CD4-positive, alpha-beta T cell treated with Interleukin-10 for 1 hour (primary cell): ENCODE measurements at places on chromosomes 11 and 22.

- DNase-seq = no peak
These were observed 3.4 kb upstream of the UCP3 start for GRCh38 chr11:74012074-74012809.

DNA sequence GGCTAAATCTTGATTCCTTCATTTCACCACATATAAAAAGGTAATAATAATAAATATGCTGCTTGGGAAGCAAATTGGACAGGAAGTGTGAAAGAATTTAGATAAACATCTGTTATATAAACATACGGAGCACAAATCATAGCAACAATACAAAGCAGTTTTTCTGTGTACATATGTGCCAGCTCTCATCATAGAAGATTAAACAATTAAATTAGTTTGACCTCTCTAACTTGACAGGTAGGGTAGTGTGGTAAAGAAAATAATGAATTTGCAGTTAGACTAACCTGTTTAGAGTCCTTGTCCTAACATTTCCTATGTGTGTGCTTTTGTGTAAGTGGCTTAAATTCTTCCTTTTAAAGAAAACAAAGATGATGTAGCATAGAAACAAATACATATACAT, 995.7 kb upstream of the TENM4 start:
- DNase-seq = no peak

- DNase-seq = no peak
These were observed 29.3 kb downstream of the RRP7A start for GRCh38 chr22:42490243-42490832.

GRCh38 chr11:70712471-70712870, 314.1 kb downstream of the CTTN start:
- no peak for DNase-seq

DNA sequence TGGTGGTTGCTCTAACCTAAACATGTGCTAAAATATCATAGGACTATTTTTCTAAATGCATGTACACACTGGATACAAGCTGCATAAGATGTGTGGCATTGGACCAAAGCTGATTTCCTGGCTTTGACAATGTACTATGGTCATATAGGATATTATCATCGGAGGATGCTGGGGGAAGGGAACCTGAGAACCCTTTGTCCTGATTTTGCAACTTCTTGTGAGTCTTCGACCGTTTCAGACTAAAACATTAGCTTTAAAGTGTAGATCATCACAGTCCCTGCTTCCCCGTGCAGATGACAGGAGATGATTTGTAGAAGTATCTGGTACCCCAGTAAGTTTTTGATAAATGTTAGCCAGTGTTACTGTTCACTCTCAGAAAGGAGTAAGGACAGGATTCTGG, 554.7 kb downstream of the MIAT start:
- no peak for DNase-seq

DNA sequence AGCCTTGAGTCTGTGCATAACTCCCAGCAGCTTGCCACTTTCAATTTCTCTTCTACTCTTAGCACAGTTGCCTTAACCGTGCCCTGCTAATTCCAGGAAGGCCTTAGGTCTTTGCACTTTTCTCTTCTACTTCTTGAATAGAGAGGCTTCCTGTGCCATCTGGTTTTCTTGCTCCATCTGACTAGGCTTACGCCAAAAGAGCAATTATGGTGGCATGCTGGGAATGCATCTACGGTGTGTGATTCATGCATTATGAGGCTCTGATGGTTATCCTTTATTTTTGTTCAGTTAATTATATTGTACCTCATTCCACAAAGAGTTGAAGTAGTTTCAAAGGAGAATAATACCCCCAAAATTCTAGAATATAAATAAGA, 29.4 kb downstream of the SIK2 start:
- DNase-seq = peak; percentile 23

DNA sequence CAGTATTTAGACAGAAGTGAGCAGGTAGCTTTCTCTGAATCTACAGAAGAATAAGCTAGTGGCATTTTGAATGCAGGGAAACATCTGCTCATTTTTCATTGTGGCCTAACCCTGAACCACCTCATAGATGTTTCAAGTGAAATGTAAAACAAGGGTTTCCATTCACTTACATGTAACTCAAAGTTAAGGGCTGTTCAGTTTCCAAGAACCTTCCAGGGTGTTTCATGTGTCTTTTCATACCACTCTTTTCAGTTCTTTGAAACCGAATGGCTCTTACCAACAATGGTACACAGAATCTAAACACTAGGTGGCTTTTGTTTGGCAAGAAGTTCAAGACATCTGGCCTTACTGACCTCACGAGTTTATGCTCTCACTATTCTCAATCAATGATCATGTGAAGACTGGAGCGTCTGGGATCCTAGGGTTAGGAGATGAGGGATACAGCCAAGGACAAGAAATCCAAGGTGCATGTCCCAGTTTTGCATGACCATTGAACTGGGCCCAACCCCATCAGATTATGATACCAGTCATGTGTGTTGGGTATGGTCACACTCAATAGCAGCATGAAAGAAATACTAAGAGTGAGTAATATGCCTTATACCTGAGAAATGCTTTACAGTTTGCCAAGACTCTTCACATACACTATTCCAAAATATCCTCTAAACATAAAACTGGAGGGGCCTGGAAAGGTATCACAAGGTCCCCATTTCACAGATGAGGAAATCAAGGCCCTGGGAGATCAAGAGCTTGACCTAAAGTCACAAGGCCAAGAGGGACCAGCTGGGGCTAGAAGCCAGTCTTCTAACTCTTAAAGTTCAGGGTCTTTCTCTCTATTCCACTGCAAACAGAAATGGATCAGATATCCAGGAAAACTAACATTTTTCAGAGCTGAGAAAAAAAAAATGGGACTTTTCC, 92.7 kb downstream of the ETS1 start:
- DNase-seq = no peak

GRCh38 chr11:102184269-102184987, 74.2 kb downstream of the YAP1 start:
- DNase-seq = no peak

DNA sequence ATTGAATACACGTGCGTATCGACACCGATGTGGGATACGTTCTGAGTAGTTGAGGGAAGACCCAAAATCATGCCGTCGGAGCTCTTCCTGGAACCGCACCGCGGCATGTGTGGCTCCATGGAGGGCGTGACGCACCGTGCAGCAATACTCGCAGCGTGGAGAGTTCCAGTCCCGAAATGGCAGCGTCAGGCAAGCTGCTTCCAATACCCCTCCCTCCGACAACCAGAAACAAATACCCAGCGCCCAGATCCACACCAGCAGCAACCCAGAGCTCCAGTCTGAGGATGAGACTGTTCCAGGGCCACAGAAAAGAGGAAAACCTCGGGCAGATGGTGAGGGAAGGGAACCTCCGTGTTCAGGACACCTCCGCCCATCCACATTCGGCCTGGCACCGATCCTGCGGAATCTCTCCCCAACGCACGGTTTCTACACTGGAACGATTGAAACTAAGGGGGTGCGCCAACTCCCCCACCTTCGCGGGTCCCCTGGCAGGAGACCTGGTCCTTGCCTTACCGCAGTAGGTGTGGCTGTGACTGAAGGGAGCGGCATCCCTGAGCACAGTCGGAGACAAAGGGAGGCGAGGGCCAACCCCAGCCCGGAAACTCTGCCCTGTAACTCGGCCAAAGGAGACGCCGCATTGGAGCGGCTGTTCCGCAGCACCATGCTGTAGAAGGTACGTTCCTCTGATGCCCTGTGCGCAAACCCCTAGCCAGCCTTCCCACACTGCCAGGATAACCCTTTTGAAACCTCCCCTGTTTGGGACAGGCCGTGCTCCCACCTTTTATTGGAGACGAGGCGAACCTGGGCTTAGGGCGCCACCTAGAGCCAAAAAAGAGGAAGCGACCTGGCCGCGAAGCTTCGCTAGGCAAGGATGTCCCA, 28.2 kb downstream of the DBX1 start:
- DNase-seq = peak; percentile 47

GRCh38 chr11:1500466-1501420, 14.2 kb upstream of the MOB2 start:
- no peak for DNase-seq

GRCh38 chr11:3827434-3828186, 13.1 kb downstream of the RHOG start:
- DNase-seq = no peak

GRCh38 chr11:119155733-119156492, 7.1 kb downstream of the ABCG4 start:
- no peak for DNase-seq

DNA sequence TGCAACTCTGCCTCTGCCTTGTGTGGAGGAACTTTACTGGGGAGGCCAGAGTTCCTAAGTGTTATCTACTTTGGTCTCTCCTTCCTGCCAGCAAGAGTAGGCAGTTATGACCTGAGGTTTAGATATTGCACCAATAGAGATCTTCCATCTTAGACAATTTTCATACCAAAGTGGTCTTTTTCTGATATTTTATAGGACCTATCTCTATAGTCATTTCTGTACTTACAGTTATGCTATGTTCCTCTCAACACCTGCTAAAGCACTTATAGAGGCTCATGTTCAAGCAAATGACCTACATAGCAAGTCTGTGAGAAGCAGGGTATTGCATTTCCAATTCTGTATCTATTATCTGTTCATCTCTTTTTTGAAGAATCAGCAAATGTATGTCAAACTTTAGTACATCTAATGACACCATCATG, 80.8 kb downstream of the HORMAD2 start:
- DNase-seq = no peak

- no peak for DNase-seq
These were observed 28.8 kb downstream of the ZNF70 start for GRCh38 chr22:23722160-23722559.

GRCh38 chr11:9672288-9672916, 8.5 kb downstream of the SWAP70 start:
- DNase-seq = no peak

DNA sequence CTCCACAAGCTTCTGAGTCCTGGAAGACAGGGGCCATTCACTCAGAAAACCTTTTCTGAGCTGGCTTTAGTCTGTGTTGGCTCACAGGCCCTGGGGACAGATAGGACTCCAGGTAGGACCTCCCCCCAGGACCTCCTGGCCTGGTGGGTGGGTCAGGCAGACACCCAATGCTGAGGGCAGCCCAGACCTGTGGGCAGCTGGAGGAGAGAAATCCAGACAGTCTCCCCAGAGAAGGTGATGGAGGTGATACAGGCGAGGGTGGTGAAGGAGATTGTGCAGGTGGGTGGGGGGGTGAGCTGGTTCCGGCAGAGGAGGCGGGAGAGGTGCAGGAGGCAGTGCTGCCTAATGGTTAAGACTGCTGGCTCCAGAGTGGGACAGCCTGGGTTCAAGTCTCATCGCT, 15.6 kb downstream of the LRRC32 start:
- DNase-seq = no peak

- no peak for DNase-seq
These were observed 132.7 kb downstream of the DBX1 start for GRCh38 chr11:20027556-20028013.

DNA sequence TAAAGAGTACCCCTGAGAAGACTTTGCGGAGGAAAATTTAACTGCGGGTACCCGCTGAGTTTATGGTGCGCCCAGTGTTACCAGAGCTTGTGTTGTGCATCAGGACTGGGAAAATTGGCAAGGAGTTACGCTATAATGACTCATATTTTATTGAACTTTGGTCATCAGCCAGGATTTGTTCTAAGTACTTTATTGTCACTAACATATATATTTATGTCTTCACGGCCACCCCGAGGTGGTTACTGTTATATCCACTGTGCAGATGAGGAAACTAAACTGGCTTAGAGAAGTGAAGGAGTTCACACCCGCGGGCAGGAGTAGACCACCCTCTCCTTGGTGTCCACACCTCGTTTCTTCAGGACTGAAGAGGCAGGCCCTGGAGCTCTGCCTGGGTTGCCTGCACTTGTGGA, 667 bp downstream of the ACCS start:
- peak; percentile 2 for DNase-seq

DNA sequence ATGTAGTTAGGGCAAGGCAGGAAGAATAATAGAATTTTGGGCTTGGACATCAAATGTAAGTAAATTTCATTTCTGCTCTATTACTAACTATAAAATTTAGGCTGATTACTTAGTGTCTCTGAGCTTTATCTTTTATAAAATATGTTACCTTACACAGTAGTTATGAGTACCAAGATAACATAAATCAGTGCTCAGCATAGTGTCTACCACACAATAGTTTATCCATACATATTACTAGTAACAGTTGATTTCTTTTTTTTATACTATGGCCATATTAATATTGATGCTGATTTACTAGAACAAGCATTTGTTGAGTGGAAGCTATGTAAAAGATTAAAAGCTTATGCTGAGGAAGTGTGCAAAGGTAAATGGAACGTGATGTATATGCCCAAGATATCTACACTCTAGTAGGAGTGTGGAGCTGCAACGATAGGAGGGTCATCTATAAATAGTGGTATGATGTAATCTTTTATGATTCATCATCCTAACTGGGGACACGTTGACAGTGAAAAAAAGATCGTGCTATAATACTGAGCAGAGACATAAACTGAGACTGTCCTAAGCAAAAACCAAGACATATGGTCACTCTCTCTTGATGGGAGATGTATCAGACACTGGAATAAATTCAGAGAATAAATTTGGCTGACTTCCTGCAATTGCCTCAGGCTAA, 8.7 kb upstream of the SLC5A12 start:
- DNase-seq = no peak

DNA sequence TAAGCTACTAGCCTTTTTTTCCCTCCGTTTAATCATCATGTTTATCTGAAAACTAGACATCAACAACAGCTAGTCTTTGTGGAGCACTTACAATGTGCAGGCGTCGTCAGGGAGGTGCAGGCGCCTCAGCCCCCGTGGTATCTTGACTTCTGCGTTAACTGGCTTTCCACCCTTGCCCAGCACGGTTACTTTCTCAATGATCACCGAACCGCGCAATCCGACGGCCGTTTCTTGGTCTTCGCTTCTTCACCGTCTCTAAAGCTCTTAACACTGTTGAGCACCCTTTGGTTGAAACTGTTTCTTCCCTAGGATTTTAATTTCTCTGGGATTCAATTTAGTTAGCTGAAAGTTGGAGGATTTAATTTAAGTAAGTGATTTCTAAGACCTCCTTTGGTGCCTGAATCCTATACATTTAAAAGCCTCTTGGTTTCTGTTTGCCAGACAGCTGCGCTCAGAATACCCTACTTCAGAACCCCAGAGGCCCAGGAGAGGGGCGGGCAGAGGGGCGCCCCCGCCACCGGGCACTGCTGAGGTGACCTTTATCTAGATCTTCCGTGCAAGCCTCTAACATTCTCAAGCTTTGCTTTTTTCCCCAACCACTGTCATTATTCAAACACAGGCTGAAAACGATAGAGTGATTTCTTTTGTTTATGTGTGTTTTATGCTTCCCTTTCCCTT, 18.0 kb upstream of the TMEM218 start:
- no peak for DNase-seq

GRCh38 chr22:26485806-26486390, 2.2 kb downstream of the SRRD start:
- no peak for DNase-seq

DNA sequence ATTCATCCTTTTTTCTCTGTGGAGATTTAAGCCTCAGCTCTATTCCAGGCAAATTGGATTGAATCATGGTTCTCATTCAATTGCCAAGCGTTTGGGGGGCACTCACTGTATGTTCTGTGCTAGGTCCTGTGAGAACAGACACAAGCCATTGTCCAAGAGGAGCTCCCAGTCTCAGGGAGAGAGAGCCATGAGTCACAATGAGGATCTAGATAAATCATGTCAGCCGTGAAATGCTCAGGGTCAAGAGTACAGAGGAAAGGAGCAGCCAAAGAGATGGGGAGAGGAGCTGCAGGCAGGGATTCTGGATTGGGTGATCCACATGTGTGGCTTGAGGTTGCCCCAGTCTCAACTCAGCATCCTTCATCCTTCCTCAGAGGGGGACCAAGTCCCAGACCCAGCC, 93.6 kb downstream of the FEZ1 start:
- no peak for DNase-seq
